ENCODE measurements at places on chromosomes 16 and 17. TPM values are rescaled to one million over a fixed set of nuclear protein-coding genes. Genes with fewer than 3 reads are reported as not detected.

PLLP gene
- polyA plus RNA-seq = 37.6 TPM

TP53I13 gene
- polyA plus RNA-seq = 23.4 TPM

HSPB9 gene
- 0.51 TPM for polyA plus RNA-seq

IGF2BP1 gene
- polyA plus RNA-seq = 6.3 TPM

PRRT2 gene
- 226 TPM for polyA plus RNA-seq

All from spinal cord (tissue), 10 donors.